ENCODE measurements at places on chromosomes 4 and X. TPM values are rescaled to one million over a fixed set of nuclear protein-coding genes. Genes with fewer than 3 reads are reported as not detected.

The ERAS gene
- polyA plus RNA-seq, result not detected

The SPANXA1 gene
- not detected for polyA plus RNA-seq

The PGM2 gene
- 11.0 TPM for polyA plus RNA-seq

The DCAF4L1 gene
- polyA plus RNA-seq, result 0.12 TPM

The BST1 gene
- polyA plus RNA-seq, result 10.9 TPM

The CORIN gene
- polyA plus RNA-seq, result 0.91 TPM

The FGA gene
- polyA plus RNA-seq, result not detected

The SSX2 gene
- not detected for polyA plus RNA-seq

The TMEM35A gene
- polyA plus RNA-seq, result 7.7 TPM

The GLUD2 gene
- 0.83 TPM for polyA plus RNA-seq

The CCDC149 gene
- polyA plus RNA-seq, result 9.6 TPM

The ARL9 gene
- polyA plus RNA-seq, result 1.1 TPM

The PCDH19 gene
- polyA plus RNA-seq, result 2.6 TPM

The TEX13D gene
- polyA plus RNA-seq, result not detected

The ADGRL3 gene
- polyA plus RNA-seq, result 8.6 TPM

The C4orf51 gene
- not detected for polyA plus RNA-seq

Measured in ovary (tissue), 10 donors.